Breast epithelium (tissue), 4 donors: ENCODE measurements at places on chromosomes 5 and 9. TPM values are rescaled to one million over a fixed set of nuclear protein-coding genes. Genes with fewer than 3 reads are reported as not detected.

WDR38 gene
- total RNA-seq: 0.33 TPM

FBXO10 gene
- 5.1 TPM for total RNA-seq

NAIP gene
- 37.7 TPM for total RNA-seq

DNA sequence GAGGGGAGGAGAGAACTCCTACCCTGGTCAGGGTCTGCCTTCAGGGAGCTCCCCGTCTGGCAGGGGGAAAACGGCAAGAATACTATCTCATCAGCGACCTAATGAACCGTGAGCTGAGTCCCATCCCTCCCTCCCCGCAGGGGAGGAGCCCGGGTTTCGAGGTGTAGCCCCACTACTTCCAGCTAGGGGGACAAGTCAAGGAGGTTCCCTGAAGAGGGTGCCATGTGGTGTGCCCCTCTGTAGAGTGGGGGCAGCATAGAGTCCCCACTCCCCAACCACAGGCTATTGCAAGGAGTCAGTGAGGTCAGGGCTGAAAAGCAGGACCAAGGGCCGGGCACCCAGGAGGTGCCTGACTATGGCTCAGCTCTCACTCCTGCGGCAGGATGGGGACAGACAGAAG is 50.9 kb upstream of the RXRA start:
- DNase-seq: no peak

DNA sequence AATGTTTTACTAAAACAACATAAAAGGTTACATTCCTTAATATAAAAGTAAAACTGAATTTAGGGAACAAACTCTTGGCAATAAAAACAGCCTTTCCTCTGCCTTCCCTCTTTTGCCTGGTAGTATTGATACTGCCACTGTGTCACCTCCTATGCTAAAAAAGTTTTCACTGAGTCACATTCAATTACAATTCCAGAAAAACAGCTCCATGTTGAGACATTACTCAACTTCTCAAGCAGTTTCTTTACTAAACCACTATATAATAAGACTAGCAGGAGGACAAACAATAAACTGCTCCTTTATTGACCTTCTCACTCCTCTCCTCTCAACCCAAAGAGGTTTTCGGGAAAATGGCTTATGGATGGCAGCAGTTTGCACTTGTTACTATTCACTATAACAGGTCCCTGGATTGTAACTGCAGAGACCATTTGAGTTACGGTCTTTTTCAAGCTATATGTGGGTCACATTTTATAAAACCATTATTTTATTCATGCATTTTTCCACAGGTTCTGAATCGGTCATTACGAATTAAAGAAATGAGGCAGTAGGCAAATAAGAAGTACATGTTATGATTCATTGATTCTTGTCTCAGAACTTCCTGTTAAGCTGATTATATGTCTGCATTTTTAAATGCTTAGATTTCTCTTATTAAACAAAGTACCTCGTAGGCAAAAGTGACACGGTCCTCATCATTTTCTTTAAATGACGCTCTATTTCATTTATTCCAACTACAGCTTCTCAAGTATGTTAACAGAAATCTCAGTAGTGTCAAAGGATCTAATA is 2.1 kb downstream of the ZDHHC21 start:
- no peak for DNase-seq

DNA sequence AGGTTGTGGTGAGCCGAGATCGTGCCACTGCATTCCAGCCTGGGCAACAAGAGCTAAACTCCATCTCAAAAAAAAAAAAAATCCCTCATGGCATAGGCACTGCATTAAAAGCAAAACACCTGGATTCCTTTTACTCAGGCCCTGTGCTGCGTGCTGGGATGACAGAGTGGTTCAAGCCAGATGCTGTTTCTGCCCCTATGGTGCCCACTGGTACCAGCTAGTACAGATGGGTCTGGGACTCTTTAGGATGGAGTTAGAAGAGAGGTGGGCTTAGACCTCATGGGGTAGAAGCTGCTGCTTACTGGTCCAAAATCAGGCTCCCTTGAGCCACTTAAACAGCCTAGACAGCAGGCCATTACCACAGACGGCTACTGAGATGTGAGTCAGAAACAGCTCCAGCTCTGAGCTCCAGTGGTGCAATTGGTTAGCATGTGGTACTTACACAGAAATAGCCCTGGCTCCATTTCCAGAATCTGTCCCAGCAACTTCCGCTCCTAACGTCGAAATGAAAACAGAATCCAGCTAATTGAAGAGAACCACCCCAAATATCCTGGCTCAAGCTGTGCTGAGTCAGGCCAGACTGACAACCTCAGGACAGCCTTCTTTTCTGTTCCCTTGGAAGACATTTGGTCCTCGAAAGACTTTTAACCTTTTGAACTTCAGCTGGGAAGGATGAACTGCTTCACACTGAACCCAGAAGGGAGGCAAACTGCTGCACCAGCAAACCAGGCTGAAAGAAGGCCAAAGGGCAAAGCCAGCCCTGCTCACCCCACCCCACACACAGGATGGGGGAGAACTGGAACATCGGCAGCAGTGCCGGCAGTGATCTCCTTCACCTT is 15.5 kb downstream of the C5orf15 start:
- DNase-seq: no peak

DNA sequence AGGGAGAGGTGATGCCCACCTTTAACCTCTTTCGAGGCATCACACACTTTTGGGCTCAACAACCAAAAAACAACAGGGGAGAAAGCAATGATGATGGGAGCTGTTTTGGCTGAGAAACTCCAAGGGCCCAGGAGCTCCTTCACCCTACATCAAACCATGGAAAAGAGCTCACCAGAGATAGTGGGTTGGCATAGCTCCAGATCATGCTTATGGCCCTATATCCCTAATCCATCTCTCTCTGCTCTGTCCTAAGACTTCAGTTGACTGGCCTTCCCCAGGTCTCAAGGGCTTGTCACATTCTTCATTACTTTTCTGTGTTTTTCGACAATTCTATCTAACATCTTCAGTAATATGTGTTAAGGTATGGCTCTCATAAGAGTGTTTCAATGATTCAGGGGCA is 5.7 kb upstream of the CTSL start:
- no peak for DNase-seq
